ENCODE measurements at places on chromosomes 1 and 21. TPM values are rescaled to one million over a fixed set of nuclear protein-coding genes. Genes with fewer than 3 reads are reported as not detected.

- DNase-seq, result no peak
These were observed 12.3 kb downstream of the COLGALT2 start for GRCh38 chr1:184025242-184025675.

CLDN19 gene
- total RNA-seq, result not detected

DNA sequence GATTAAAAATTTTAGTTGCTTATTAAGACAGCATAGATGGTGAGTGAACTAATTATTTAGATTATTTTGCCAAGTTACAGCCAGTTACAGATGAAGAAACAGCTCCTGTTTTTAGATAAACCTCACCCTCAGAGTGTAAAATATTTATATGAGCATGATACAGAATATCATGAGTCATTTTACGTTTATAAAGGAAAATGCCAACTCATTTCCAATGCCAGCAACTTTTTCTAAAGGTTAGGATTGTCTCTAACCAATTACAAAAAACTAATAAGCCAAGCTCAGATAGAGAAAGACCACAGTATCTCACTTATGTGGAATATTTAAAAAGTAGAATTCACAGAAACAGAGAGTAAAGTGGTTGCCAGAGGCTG is 590.1 kb downstream of the LTN1 start:
- DNase-seq, result no peak

FCN3 gene
- not detected for total RNA-seq

RAB3B gene
- total RNA-seq, result 1.4 TPM

DNA sequence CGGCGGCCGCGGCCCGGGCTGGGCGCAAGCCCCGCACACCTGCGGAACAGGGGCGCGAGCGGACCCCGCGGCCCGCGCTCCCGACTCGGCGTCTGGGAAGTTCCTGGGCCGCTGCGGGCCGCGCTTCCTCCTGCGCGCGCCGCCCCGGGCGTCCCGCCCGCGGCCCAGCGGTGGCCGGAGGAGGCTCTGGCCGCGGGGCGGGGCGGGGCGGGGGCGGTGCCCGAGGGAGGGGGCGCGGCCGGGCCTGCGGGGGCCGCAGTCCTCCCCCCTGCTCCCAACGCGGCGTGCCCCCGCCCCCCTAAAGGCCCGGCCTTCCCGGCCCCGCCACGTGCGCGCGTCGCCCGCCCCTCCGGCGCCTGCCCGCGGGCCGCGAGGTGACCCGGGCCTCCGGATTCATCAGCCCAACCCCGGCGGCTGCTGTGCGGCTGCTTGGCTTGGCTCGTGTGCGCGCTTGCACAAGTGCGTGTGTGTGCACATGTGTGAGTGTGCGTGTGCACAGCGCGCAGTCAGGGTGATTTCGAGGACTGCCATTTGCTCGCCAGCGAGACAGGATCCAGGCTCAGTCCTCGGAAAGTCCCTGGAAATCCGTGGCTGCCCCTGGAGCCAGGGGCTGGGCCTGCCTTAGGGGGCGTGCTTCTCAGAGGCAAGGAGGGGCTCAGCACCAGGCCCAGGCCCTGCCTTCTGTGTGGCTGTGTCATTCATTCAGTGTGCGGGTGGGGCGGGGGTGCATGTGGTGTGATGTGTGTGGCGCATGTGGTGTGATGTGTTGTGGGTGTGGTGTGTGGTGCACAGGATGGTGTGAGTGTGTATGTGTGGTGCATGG is at the start of gene C2CD2:
Gene C2CD2, minus strand, starts transcription at position 188 of the 823 bp plus-strand sequence. CDS start 370 bp downstream, outside the sequence.
- peak; percentile 65 for DNase-seq

GRCh38 chr1:54800041-54800898 is 853 bp downstream of the TTC22 start:
- DNase-seq, result peak; percentile 51

GRCh38 chr1:179087665-179088064 is 5.8 kb downstream of the TOR3A start:
- DNase-seq, result peak; percentile 60

DNA sequence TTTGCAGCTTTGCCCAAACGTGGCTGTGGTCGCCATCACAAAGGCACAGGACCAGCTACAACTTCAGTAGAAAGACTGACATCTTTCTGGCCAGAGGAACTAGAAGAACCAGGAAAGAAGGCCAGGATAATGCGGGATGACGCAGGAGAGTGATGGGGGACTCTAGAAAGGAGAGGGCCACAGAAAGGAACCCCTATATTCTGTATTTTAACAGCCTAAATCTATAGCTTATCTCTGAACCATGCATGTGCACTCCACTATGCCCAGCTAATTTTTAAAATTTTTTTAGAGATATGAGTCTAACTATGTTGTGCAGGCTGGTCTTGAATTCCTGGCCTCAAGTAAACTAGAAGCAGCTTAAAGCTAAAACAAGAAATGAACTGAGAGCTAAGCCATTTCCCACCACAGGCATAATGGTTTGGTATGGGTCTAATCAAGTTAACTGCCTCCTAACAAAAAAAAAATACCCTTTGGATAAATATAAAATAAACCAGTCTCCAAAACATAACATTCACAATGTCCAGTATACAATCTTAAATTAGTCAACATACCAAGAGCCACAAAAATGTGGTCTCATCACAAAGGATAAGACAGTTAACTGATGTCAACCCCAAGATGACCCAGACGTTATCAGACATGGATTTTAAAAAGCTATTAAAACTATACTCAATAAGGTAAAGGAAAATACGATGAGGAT is 18.0 kb downstream of the LTN1 start:
- DNase-seq, result no peak

- DNase-seq, result peak; percentile 67
These were observed at the start of gene SLC6A9 for GRCh38 chr1:44031252-44032169. SLC6A9 (minus strand) TSS chr1:44031462; CDS start chr1:44024277, 7,185 bp downstream.

- DNase-seq, result no peak
These were observed 203.8 kb downstream of the LMX1A start for GRCh38 chr1:165152727-165153126.

DNA sequence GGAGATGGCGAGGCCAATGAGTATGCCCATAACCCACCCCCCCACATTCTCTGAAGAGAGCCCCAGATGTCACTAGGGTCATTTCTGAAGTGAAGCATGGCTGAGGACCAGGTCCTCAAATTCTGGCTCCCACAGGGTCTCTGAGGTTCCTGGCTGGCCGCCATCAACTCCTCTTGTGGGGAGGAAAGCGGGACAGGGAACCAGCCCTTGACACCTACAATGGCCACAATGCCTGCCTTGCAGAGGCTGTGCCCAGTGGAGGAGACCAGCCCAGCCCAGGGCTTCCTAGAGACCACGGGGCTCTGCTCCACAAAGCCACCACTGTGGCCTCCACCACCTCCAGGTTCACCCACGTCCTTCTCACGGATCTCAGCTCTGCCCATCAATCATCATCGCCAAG is 120.1 kb upstream of the ARHGEF16 start:
- DNase-seq, result no peak

RCAN3 gene
- 10.3 TPM for total RNA-seq

GRCh38 chr1:87950369-87950768 is 621.7 kb downstream of the LMO4 start:
- DNase-seq, result no peak

LCE1F gene
- total RNA-seq, result not detected

DNA sequence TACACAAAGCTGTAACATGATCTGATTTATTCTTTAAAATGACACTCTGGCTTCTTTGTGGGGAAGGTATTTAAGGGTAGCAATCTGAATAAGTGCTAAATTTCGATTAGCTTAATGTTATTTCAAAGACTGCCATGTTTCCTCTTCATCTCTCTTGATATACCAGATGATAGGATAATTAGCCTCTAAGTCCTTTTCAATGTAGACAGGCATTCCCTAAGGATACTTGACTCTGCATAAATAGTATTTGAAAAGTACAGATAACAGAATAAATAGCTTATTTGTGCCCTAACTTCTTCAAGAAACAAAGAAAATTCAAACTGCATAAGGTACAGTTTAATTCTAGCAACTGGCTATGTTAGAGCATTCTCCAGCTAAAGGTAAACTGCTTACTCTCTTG is 46.2 kb downstream of the ARHGAP29 start:
- DNase-seq, result no peak

All from Peyer's patch (tissue), 4 donors.